ENCODE measurements at places on chromosomes 6 and 20.

GRCh38 chr6:104754788-104755409, 104.8 kb downstream of the HACE1 start:
- DNase-seq: no peak

DNA sequence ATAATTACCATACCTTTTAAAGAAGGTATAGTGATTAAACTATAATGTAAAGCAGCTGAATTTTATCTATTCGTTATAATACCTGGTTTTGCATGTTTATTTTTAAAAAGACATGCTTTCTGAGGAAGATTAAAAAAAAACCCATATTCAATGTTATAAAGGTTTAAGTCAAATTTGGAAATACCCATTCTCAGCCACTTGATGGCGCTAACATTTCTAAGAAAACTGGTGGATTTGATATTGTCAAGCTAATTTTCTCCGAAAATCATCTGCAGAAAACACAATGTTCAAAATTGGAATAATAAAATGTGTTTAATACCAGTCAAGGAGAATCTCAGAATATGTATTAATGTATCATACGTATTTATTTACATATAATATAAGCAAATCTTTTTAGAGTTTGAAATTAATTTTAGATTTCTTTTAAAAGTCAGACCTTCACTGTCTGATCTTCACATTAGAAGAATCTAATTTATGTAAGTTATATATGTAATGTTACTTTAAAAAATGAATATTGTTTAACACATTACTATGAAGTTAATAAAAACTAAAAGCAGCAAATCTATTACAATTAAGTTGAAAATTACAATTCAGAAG, 35.0 kb downstream of the SHPRH start:
- DNase-seq: no peak

GRCh38 chr6:107331409-107332386, 127.7 kb downstream of the PDSS2 start:
- DNase-seq: no peak

GRCh38 chr6:151811081-151811480, 3.6 kb downstream of the ESR1 start:
- DNase-seq: no peak

DNA sequence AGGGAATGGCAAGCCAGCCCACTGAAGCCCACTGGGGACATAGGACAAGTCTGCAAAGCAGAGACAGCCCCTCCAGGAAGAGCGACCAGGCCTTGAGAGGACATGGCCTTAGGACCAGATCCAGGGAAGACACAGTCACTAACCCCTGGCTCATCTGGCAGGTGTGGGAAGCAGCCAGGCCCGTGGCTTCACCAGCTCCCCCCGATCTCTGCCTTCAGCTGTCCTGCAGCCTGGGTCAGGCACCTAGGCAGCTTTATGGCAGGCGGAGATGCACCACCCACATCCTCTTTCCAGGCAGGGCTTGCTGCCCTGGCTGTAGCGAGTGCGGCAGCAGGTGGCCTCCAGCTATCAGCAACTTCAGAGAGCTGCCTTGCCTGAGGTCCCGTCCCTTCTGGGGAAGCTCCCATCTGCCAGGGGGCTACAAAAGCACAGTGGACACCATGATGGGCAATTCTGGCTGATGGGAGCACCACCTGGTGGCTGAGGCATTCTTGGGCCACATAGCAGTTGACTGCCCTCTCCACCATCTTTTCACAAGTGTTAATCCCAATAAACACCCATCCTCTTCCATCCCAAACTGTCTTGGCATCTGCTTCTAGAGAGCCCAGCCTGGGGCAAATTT, 85.8 kb downstream of the DZANK1 start:
- no peak for DNase-seq

All from epithelial cell of prostate (primary cell).